ENCODE measurements at places on chromosomes 6 and 20.

DNA sequence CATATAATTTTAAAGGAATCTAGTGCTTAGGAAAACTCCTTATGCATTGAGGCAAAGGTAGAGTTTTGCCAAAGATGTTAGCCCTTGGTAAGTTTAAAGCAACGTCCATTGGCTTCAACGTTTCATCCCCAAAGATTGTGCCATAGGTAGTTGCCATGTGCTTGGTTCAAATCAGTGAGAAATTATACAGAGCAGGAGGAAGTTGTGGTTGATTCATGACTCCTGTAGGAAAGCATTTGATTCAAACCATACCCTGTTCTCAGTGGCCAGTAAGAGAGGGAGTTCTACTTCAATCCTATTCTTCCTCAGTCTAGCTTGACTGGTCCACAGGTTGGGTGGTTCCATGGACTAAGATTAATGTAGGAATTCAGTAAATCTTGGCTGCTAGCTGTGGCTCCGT lies 535.6 kb downstream of the QKI start:
- DNase-seq = no peak

- no peak for DNase-seq
These were observed 7.3 kb upstream of the TGM2 start for GRCh38 chr20:38172408-38172807.

DNA sequence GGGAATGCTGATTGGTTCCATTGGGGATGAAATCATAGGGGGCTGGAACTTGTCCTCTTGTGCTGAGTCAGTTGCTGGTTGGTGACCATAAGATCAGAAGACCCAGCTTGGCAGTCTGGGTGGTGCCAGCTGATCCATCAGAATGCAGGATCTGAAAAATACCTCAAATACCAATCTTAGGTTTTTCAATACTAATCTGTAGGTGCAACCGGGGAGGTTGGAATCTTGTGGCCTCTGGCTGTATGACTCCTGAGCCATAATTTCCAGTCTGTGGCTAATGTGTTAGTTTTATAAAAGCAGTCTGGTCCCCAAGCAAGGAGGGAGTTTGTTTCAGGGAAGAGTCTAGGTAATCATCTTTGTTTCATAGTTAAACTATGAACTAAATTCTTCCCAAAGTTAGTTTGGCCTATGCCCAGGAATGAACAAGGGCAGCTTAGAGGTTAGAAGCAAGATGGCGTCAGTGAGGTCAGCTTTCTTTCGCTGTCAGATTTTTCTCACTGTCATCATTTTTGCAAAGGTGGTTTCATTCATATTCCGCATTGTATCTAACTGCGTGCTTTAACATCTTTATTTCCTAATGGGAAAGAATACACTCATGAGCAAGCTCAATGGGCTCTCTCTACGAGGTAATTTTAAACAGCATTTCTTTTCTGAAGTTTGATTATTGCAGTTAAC lies 2.0 kb downstream of the ARMH2 start:
- DNase-seq = no peak

DNA sequence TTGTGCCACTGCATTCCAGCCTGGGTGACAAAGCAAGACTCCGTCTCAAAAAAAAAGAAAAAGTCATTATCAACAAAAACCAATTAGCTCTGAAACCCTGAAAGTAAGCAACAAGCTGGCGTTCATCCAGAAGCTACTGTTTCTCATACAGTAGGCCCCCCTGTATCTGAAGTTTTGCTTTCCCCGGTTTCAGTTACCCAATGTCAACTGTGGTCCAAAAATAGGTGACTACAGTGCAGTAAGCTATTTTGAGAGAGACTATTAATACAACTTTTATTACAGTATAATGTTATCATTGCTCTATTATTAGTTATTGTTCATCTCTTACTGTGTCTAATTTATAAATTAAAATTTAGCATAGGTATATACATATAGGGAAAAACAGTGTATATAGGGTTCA lies 135.1 kb downstream of the KIF16B start:
- no peak for DNase-seq

DNA sequence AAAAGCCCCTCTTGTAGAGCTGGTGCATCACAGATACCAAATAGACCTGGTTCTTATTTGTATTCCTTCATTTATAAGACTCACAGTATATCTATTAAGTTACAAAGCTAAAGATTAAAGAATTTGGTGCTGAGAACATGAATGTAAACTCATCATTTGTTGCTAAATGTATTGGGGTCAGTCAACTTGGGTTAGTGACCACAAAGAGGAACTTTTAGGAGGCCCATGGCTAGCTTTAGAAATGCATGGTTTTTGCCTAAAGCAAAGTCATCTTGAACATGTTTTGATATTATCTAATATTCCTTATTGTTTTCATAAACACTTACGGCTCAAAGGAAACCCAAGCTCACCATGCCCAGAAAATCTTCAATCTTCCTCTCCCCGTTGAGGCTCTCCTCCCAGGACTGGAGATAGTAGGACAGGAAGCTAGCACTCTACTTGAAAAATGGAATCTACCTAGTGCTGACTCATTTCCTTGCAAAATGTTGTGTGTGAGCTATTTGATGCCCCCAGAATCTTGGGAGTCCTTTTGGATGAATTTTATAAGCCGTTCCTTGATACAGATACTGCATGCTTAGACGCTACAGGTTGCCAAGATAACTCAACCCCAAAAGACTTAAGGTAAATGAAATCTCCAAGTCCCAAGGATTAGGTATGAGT lies 121.4 kb downstream of the BMP2 start:
- no peak for DNase-seq

GRCh38 chr20:19512886-19513677 lies 245.0 kb upstream of the RIN2 start:
- DNase-seq = no peak

DNA sequence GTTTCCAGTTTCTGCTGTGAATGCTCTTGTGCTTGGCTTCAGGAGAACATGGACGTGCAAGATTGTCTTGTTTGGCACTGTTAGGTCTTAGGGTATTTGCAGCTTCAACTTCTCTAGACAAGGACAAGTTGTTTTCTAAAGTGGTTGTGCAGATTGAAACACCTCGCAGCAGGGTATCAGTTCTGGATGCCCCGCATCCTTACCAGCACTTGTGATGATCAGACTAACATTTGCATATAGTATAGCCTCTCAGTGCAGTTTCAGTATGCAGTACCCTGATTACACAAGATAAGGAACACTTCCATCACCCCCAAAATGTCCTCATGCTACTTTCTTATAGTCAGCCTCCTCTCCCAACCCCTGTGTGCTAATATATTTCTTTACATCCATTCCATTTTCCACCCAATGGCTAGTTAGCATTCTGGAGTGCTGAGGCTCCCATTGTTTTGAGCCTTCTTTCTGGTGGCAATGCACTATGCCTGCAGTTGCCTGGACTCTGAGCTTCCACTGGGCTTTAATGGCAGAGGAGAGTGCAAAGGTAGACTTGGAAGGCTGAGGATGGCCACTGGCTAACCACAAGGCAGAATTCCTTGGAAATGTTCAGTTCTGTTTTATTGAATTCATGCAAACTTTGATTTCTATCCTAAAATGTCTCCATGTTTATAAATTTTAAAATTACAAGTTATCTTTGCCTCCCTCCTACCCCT lies 35.4 kb downstream of the KIF3B start:
- no peak for DNase-seq

- DNase-seq = no peak
These were observed 46.2 kb downstream of the OGFRL1 start for GRCh38 chr6:71334768-71335167.

DNA sequence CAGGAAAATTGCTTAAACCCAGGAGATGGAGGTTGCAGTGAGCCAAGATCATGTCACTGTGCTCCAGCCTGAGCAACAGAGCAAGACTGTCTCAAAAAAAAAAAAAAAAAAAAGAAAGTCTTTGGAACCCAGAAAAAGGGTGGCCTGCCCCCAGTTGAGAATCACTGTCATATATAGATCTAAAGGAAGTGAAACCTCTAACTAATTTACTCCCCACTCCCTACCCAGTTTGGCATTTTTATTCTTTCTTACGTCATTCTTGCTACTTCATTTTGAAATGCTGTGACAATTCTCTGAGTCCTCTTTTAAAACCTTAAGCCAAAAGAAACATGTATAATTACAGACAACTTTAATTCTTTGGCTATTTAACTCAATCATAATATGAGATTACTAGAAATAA lies 254.8 kb downstream of the CDC5L start:
- DNase-seq = no peak

GRCh38 chr6:11613858-11614257 lies 76.3 kb downstream of the TMEM170B start:
- DNase-seq = no peak

GRCh38 chr6:130467146-130468050 lies 101.6 kb downstream of the TMEM200A start:
- no peak for DNase-seq

- DNase-seq = no peak
These were observed 17.2 kb upstream of the DST start for GRCh38 chr6:56659721-56660380.

GRCh38 chr6:16540804-16541752 lies 220.2 kb downstream of the ATXN1 start:
- DNase-seq = no peak

GRCh38 chr20:24842918-24843715 lies 106.0 kb upstream of the CST7 start:
- DNase-seq = peak; percentile 6

GRCh38 chr6:26342106-26343004 lies 22.6 kb upstream of the BTN3A2 start:
- DNase-seq = no peak

- DNase-seq = no peak
These were observed 81.4 kb downstream of the LIN28B start for GRCh38 chr6:105038259-105038658.

GRCh38 chr20:1323256-1323655 lies 5.7 kb downstream of the SDCBP2 start:
- DNase-seq = no peak

- no peak for DNase-seq
These were observed 143.7 kb downstream of the CDH26 start for GRCh38 chr20:60101891-60102281.

- DNase-seq = no peak
These were observed 96.0 kb downstream of the JPH2 start for GRCh38 chr20:44091026-44091425.

DNA sequence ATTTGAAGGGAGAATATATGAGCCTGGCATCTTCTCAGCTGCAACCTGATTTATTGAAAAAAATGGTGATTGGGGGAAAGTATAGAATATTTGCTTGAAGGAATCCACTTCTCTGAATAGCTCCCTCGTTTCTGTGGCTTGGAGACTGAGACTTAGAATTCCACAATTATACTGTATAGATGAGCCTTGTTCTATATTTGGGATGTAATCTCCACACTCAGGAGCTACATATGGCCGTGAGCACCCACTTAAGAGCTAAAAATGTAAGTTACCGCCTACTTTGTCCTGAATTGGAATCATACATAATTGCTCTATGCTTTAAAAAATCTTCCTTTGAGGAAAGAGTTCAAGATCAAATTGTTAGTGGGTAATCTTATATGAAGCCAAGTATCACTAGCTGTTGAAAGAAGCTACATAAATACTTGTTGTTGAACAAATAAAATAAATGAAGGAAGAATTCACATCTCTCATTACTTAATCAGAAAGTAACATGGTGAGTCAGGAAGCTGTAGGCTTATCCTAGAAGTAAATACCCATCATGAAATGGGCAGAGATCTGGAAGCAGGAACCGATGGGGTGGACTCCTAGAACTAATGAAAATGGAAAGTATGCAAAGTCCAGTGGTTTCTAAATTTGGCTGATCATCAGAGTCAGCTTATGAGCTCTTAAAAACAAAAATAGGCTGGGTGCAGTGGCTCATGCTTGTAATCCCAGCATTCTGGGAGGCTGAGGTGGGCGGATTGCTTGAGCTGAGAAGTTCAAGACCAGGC lies 254.3 kb downstream of the SOX4 start:
- no peak for DNase-seq

DNA sequence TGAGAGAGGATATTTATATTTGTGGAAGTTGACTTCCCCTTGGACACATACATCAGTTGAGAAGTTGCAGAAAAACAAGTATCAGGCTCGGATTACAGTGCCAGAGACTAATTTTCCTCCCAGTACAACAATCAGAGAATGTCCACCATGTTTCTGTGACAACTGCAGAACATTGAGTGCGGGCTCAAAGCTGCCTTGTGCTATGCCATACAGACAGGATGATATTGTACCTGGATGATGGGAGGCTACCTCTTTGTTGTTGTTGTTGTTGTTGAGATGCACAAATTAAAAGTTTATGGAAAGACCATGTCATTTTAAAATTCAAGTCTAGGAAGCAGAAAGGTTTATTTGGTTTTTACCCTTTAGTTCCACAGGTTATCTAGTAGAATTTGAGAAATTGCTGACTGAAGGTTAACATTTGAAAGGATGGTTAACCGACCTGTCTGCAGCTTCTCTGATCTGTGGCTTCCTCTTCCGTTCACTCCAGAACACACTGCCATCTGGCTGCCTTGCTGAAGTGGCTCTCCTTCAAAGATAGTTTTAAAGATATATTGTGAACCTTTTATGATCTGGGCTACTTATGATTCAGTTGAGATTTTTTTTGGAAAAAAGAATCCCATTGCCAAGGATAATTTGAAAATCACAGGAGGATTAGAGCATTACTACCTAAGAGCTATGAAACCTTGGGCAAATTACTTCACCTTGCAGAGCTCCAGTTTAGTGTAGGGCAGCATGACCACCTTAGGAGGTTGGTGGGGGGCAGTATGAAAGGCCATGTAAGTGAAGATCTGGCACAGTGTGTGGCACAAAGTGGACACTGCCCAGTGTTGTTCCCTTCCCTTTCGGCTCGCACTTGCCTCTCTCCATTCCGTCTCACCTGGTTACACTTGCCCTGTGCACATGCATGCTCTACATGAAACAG lies 15.9 kb downstream of the TMEM200A start:
- no peak for DNase-seq

GRCh38 chr20:13061381-13061780 lies 52.6 kb downstream of the SPTLC3 start:
- no peak for DNase-seq

DNA sequence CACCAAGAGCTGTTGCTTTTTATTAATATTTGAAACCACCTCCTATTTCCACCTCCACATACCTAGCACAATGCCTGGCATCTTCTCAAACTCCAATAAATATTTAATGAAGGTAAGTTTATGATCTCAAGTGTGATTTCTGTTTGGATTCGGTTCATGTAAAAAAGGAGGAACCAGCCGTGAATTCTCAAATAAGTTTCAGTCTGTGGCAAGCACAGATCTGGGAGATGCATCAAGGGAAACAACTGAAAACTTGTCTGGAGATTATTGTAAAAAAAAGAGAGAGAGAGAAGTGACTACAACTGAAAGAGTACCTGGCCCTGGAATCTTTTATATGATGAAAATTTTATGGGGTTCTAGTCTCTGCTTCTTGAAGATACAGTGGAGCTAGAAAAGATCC lies 52.8 kb upstream of the PNRC1 start:
- no peak for DNase-seq

DNA sequence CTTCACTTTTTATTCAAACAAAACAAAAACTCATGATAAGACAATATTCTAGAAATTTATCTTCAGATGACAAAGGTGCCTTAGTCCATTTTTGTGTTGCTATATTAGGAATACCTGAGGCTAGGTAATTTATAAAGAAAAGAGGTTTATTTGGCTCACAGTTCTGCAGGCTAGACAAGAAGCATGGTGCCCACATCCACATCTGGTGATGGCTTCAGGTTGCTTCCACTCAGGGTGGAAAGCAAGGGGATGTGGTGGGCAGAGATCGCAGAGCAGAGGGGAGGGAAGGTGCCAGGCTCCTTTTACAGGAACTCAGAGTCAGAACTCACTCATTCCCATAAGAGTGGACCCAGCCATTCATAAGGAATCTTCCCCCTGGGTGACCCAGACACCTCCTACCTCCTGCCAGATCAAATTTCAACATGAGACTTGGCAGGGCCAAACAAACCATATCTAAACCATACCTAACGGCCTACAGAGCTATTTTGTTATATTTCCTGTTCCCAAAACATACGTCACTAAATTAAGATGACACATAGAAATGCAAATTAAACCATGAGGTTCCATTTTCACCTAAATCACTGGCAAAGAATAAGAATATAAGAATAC lies 26.4 kb downstream of the ABHD12 start:
- DNase-seq = no peak
